Activated CD4-positive, alpha-beta T cell treated with anti-CD3 and anti-CD28 coated beads, Interleukin-2, amount 10 ng/mL, durations not matched to agents 24 days and 14 days (primary cell): ENCODE measurements at places on chromosomes 7 and 10. TPM values are rescaled to one million over a fixed set of nuclear protein-coding genes. Genes with fewer than 3 reads are reported as not detected.

DNA sequence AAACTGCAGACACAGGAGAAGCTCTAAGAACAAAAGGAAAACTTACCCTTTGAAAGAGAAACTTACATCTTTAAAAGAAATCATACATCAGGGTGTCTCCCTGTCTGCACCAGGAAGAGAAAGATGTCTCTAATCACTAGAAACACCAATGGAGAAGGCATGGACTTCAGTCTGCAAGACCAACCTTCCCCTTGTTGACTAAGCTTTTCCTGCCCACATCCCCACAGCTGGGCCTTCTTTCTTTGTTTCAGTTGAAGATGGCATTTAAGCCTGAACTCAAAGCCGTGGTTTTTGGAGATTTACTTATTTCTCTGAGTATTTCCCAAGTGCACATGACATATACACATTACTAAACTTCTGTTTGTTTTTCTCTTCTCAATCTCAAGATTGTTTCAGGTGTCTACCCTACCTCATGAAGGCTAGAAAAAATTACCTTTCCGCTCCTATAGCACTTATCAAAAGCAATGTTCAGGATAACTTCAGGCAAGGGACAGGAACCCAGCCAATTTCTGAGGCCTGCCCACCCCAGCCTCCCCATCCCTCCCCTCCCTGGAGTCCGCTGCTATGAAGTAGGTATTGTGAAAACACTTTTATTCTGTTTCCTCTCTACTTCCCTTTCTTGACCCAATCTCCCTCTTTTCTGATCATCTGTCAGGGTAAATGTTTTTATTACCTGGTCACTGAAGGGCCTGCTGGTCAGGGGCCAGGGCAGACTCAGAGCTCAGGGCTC is 2.8 kb upstream of the SLC29A3 start:
- peaks cover 5% of the 10 kb centered on the region for H3K27me3 ChIP-seq
- no peak overlapping the region for H3K4me3 ChIP-seq
- DNase-seq = no peak

- H3K36me3 ChIP-seq = no peaks in the 10 kb centered on the region
- no peaks in the 10 kb centered on the region for H3K4me1 ChIP-seq
- H3K27ac ChIP-seq = no peak overlapping the region
- no peak for DNase-seq
Measured at GRCh38 chr7:67637023-67637358, 640.4 kb downstream of the TYW1 start.

- H3K4me1 ChIP-seq = peaks cover 6% of the 10 kb centered on the region
- H3K27me3 ChIP-seq = no peaks in the 10 kb centered on the region
- H3K27ac ChIP-seq = peak overlapping the region; percentile 11
Measured at GRCh38 chr7:38308140-38308539, 34.7 kb upstream of the TARP start.

DNA sequence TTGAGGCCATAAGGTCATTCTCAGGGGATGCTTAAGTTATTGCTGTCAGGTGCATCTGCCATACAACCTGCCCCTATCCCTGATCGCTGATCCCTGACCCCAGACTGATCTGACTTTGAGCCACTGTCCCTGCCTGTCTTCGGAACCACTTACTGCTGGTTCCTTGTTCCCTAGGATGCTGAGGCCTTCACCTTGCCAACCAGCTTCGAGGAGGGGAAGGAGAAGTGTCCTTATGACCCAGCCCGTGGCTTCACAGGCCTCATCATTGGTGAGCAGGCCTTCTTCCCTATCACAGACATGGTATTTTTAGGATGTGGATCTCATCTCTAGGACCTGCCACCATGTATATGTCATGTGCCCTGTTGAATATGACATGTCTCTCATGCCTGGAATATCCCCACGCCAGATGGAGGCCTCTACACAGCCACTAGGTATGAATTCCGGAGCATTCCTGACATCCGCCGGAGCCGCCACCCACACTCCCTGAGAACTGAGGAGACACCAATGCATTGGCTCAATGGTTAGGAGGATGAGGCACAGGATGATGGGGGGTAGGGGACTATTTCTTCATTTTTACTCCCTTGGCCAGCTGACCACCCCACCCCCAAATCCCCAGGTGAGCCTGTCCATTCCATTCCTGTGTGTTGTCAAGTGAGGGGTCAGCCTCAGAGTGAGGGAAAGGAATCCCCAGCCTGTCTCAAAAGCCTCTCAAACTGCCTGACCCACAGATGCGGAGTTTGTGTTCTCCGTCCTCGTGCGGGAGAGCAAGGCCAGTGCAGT is 9.0 kb downstream of the MRPL43 start:
- no peak for DNase-seq
- no peak overlapping the region for H3K4me3 ChIP-seq
- peaks cover 2% of the 10 kb centered on the region for H3K27me3 ChIP-seq
- no peaks in the 10 kb centered on the region for H3K4me1 ChIP-seq
- H3K27ac ChIP-seq = no peak overlapping the region

DNA sequence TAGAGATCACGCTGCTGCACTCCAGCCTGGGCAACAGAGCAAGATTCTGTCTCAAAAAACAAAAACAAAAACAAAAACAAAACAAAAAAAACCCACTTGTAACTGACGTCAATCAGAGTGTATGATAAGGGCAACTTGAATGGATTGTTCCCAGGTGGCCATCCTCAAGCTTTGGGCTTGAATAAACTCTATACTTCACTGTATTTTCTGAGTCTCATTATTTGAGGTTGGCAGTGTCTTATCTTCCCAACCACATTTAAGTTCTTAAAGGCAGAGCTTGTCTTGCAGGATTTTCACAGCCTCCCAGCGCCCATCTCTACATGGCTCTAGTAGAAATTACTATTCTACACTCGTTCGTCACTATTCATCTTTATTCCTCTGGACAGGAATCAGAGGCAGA is 5.1 kb upstream of the OAT start:
- H3K36me3 ChIP-seq = no peaks in the 10 kb centered on the region
- peaks cover 23% of the 10 kb centered on the region for H3K27me3 ChIP-seq
- no peak overlapping the region for H3K4me3 ChIP-seq
- DNase-seq = no peak
- H3K27ac ChIP-seq = no peak overlapping the region

- no peaks in the 10 kb centered on the region for H3K36me3 ChIP-seq
- DNase-seq = no peak
- no peaks in the 10 kb centered on the region for H3K4me1 ChIP-seq
- no peak overlapping the region for H3K27ac ChIP-seq
- peaks cover 2% of the 10 kb centered on the region for H3K27me3 ChIP-seq
- no peak overlapping the region for H3K4me3 ChIP-seq
Measured at GRCh38 chr7:92150450-92151017, 16.3 kb upstream of the CYP51A1 start.

- no peaks in the 10 kb centered on the region for H3K27me3 ChIP-seq
- H3K4me1 ChIP-seq = no peaks in the 10 kb centered on the region
- H3K4me3 ChIP-seq = no peak overlapping the region
- no peak overlapping the region for H3K27ac ChIP-seq
- H3K36me3 ChIP-seq = no peaks in the 10 kb centered on the region
- DNase-seq = no peak
Measured at GRCh38 chr7:93245525-93246432, 13.6 kb downstream of the VPS50 start.

NKX2-3 gene
- total RNA-seq = not detected in 2 replicates
